ENCODE measurements at places on chromosomes 6 and 20.

DNA sequence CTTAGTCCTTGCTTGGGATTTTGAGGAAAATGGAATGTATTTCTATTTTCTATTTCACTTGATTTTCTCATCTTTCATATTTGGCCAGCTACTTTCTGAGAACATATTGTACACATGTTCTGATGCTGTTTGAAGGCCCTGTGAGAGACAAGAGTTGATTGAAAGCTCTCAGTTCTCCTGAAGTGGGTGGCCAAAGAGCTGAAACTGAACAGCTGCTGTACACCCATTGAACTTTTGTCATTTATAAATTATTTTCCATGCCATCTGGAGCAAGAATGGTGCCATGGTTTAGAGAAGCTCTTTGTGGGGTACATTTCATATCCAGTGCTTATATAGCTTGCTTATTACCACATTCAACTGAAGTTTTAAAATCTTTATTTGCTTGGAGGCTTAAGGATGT, 298.3 kb downstream of the PRL start:
- no peak for DNase-seq

- no peak for DNase-seq
Measured at GRCh38 chr20:32152421-32153155, 43.1 kb downstream of the TM9SF4 start.

- no peak for DNase-seq
Measured at GRCh38 chr6:39319621-39320362, 2.7 kb downstream of the KCNK16 start.

- no peak for DNase-seq
Measured at GRCh38 chr20:23782366-23782983, 31.7 kb upstream of the CST1 start.

- no peak for DNase-seq
Measured at GRCh38 chr20:18414140-18414539, 52.7 kb downstream of the DZANK1 start.

DNA sequence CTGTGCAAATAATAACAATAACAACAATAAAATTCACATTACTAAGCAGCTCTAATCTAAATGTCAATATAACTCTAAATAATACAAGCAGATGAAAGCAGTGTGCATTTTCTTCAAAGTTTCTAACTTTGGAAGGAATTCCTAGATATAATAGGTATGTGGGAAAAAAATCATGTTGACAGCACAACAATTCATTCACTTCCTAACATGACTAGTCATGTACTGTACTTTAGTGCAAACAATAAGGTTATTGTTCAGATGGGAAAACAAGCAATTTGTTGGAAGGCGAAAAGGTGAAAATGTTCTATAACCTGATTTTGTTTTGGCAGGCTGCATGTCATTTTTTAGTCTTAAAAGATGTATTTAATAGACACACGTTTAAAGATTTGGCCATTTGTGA, 484.3 kb upstream of the JAG1 start:
- no peak for DNase-seq

DNA sequence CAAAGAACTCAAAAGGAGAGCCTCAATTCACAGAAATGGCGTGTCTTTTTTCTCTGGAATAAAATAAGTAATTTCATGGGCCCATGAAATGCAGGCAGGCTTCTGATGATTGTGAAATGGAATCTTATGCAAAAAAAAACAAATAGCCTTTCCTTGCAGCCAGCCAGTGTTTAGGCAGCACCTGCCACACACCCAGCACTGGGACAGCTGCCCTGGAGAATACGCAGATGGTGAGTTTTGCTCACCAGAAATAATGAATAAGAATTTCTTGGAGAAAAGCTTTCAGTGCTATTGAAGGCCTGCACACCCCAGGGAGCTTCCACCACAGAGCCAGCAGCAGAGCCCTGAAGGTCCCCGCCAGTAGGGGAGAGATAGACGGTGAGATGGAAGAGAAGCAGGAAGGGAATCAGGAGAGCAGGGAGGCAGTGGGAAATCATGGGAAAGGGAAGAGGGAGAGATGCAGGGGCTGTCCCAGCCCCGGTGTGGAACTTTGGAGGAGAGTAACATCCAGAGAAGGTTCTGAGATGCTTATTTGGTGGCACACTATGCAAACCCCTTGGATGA, 54.9 kb downstream of the PXDC1 start:
- DNase-seq, result no peak
